ENCODE measurements at places on chromosomes 12 and 14.
A peak's percentile ranks its signal among the peaks of the same experiment; 100 is the strongest.

GRCh38 chr12:108814462-108815211, 42.7 kb downstream of the SSH1 start:
- no peak for DNase-seq

DNA sequence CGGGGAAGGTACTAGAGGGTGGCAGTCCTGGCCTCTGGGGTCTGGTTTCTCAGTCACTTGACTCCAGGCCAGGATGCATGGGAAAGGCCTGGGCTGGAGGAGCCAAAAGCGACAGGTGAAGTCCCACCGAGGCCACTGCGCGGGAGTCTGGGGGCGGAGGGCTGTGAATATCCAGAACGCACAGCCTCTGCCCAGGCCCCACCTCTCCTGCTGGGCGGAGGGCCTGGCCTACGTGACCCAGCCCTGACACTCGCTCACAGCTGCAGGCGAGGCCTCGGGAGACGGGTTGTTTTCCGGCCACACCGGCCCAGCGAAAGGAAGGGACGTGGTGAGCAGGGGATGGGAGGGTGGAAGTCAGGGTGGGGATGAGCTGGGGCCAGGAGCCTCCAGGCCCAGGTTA, 91.2 kb downstream of the RFLNA start:
- DNase-seq: no peak

DNA sequence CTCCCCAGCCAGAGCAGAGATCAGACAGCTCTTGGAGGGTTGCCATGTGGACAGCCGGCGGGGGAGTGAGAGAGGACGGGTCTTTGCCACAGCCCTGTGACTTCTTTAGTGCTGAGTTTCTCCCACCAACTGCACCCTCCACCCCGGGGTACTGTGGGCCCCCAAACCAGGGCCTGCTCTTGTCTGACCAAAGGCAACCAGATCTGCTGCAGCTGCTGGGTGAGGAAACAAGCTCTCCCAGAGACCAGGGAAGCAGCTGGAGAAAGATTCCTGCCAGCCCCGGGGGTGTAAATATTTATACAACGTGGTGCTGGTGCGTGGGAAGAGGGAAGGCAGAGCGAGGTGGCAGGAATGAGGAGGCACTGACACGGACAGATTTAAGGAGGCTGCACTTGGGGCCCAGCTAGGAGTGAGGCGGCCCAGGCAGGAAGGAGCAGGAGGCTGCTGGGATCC, 14.3 kb upstream of the ZFP36L1 start:
- DNase-seq: no peak

DNA sequence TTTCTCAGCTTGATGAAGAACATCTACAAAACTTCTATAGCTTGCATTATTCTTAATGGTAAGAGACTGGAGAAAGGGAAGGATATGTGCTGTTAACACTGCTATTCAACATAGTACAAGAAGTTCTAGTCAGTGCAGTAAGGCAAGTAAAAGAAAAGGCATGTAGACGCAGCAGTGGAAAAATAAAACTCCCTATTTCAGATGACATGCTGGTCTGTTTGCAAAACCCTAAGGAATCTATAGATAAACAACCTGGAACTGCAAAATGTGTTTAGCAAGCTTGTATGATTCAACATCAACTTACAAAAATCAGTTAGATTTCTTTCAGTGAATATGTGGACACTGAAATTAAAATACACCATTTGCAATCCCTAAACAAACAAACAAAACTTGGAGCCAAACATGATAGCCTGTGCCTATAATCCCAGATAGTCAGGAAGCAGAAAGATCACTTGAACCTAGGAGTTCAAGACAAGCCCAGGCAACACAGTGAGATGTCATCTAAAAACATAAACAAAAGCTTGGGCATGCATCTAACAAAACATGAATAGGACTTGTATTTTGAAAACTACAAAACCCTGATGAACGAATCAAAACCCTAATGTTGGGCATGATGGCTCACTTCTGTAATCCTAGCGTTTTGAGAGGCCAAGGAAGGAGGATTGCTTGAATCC, 293.6 kb upstream of the RGS6 start:
- no peak for DNase-seq

DNA sequence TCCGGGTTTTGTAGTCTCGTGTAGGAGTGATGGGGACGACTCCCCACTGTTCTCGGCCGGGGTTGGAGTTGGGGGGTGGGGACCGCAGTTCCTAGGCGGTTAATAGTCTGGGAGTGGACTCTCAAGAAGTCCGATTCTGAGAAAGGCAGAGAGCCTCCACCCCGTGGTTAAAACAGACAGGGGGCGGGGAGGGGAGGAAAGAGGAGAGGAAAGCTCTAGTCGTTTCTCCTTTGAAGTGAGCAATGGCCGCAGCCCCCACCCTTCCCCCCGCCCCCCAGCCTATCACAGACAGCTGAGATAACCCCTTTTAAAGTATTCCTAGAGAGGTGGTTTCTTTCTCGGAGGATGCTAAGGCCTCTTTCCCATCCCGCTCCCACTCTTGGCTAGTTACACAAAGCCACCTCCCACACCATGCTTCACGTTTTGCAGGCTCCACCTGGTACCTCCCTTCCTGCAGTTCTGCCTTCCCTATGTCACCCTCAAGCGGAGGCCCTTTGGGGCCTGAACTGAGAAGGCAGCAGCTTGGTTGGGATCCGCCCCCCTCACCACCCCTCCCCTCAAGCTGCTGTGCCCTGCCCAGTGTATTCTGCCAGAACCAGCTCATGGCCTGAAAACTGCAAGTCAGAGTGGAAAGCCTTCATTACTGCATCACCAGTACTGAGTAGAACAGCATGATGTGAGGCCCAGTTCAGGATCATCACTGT, 853 bp downstream of the USP5 start:
- DNase-seq: peak; percentile 66

DNA sequence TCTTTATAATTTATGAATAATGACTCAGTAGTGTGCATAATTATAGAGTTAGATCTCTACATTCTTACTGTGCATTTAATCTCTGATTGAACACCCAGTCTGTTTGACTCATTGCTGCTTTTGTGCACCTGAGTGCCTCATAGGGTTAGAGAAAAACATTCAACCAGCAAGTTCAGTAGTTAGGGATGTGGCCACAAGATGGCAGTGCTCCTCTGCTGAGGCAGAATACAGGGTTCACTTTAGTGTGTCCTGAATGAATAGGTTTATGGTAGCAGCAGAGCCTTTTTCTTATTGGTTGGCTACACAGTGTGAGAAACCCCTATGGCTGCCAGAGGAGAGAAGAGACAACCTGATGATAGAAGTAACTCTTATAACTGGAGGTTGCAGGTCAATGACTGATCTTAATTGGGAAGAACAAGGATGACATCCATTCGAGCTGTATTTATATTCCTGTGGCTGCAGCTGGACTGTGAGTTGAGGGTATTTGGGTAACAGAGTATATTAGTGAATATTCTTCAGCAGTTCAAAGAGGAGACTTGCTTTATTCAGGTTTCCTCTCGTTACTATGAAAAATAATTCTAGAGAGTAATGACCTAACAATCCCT, 194.9 kb upstream of the OR4E1 start:
- DNase-seq: peak; percentile 49

DNA sequence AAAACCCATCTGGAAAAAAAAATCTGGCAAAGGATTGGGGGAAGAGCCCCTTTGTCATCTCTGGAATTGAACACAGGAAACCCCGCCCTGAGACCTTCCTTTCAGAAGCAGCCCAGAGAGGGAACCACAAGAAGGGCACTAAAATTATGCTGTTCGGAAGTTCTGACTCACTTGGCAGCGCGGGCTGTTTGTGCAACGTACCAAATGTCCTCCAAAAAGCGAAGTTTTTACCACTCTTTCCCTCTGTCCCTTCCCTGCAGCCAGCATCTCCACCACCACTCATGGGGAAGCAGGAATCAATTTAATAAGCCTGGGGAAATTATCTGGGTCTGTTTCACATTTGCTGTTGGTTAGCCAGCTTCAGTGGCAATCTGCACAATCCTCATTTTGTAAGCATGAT, 3.2 kb upstream of the SYNE3 start:
- peak; percentile 57 for DNase-seq

DNA sequence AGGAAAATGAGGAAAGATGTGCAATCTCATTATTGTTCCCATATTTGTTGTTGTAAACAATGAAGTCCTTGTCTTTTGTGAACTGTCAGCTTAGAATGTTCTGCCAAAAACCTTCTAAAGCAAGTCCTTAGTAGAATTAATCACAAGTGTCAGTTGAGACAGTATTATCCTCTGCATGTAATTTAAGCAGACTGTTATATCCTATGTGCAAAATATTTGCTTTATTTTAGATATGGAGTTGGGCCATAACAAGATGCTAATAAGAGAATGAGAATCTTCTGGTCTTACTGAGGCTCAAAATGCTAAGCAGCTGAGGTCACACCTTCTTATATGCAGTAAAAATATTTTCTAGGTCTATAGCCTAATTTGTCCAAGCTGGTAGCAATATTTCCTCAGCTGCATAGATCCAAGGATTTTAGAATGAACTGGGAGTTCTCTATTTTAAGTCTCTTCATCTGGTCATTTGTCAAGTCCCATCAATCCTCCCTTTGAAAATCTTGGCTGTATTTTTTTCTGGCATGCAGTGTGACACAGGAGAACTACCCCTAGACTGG, 222.3 kb upstream of the NAV3 start:
- no peak for DNase-seq
